ENCODE measurements at places on chromosomes 7 and 10.

DNA sequence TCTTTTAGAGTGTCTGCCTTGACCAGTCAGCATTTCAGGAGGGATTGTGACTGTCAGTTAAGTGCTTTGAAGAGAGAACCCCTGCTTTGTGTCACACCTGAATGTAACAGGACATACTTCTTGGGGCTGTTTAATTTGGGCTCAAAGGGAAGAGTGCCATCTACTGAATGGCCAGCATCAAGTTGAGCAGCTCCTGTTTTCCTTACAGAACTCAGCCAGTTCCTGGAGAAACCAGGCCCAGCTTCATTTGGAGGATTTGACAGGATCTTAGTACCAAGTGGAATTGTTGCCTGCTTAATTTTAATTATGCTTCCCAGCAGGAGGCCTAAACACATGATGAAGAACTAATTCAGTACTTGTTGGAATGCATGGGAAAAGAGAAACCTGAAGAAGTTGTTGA lies 8.3 kb downstream of the ADD3 start:
- H3K36me3 ChIP-seq = no peaks in the 10 kb centered on the region
- H3K27ac ChIP-seq = no peak overlapping the region
- peaks cover 2% of the 10 kb centered on the region for H3K4me1 ChIP-seq
- H3K27me3 ChIP-seq = no peaks in the 10 kb centered on the region

GRCh38 chr10:58963723-58964124 lies 212.7 kb upstream of the PHYHIPL start:
- H3K4me3 ChIP-seq = no peak overlapping the region
- H3K4me1 ChIP-seq = no peaks in the 10 kb centered on the region
- no peak overlapping the region for H3K27ac ChIP-seq
- peaks cover 4% of the 10 kb centered on the region for H3K27me3 ChIP-seq

DNA sequence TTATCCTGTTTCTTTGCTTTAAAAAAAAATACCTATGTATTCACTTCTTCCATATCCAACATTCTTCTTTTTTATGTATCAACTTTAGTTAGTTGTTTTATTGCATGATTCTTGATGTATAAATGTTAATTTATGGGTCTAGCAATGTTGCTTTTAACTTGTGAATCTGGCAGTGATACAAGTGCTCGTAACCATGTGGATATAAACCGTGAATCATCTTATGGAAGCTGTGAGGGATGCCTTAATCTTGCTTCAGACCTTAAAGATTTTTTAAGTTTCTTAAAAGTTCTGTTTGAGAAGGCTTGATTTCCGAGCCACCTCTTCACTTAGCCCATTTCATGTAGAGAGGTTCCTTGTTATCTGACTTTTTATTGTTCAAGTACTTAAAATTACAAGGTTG lies 25.9 kb downstream of the HELLS start:
- no peaks in the 10 kb centered on the region for H3K27me3 ChIP-seq
- no peak for DNase-seq
- peaks cover 18% of the 10 kb centered on the region for H3K36me3 ChIP-seq
- no peak overlapping the region for H3K27ac ChIP-seq

GRCh38 chr7:42194238-42194637 lies 42.8 kb downstream of the GLI3 start:
- H3K4me3 ChIP-seq = no peak overlapping the region
- no peak for DNase-seq
- no peaks in the 10 kb centered on the region for H3K36me3 ChIP-seq
- no peaks in the 10 kb centered on the region for H3K27me3 ChIP-seq
- peaks cover 3% of the 10 kb centered on the region for H3K4me1 ChIP-seq

DNA sequence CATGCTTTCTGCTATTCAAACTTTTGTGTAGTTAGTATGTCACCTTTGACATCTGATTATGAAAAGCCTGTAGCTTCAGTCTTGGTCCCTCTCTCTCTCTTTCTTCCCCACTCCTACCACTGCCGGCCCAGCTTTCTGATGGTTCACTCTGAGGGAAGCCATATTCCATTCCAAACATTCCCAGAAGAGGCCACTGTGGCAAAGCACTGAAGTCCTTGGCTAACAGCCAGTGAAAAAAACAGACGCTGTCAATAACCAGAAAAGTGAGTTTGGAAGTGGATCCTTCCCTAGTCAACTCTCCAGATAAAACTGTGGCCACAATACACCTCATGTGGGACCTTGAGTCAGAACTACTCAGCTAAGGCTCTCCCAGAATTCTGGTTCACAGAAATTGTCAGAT lies 950.7 kb upstream of the PHF14 start:
- no peak overlapping the region for H3K27ac ChIP-seq
- H3K27me3 ChIP-seq = no peaks in the 10 kb centered on the region
- H3K4me1 ChIP-seq = no peaks in the 10 kb centered on the region
- no peaks in the 10 kb centered on the region for H3K36me3 ChIP-seq
- H3K4me3 ChIP-seq = no peak overlapping the region
- peak; percentile 16 for DNase-seq

DNA sequence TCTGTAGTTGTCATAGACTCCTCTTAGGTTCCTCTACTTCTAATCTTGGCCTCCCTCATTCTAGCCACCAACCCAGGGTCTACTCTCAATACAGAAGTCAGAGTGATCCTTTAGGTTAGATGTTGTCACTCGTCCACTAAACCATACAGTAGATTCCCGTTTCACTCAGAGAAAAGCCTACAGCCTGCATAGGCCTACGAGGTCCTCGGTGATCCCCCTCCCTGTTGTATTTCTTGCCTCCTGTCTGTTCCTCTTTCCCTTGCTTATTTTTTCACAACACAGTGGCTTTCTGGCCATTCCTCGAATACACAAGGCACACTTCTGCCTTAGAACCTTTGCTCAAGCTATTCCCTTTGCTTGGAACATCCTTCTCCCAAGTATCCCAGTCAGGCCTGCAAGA lies 183.0 kb upstream of the PRSS1 start:
- DNase-seq = no peak
- H3K36me3 ChIP-seq = no peaks in the 10 kb centered on the region
- H3K27ac ChIP-seq = no peak overlapping the region

- no peak for DNase-seq
- H3K4me3 ChIP-seq = no peak overlapping the region
- no peaks in the 10 kb centered on the region for H3K27me3 ChIP-seq
- H3K36me3 ChIP-seq = no peaks in the 10 kb centered on the region
- H3K27ac ChIP-seq = no peak overlapping the region
Observed at GRCh38 chr10:6386346-6386745, 183.6 kb downstream of the PFKFB3 start.

DNA sequence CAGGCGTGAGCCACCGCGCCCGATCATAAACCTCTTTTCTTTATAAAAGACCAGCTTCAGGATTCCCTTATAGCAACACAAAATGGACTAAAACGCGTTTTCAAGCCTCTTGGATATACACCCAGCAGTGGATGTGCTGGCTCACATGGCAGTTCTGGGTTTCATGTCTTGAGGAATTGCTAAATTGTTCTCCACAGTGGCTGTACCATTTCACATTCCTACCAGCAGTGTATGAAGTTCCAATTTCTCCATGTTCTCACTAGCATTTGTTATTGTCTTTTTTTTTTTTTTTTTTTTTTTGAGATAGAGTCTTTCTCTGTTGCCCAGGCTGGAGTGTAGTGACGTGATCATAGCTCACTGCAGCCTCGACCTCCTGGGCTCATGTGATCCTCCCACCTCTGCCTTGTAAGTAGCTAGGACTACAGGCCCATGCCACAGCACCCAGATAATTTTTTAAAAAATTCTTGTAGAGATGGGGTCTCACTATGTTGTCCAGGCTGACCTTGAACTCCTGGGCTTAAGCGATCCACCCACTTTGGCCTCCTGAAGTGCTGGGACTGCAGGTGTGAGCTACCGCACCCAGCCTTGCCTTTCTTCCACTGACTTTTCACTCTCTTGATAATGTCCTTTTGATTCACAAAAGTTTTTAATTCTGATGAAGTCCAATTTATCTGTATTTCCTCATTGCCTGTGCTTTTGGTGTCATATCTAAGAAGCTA lies 17.4 kb downstream of the TECPR1 start:
- H3K27ac ChIP-seq = no peak overlapping the region
- no peaks in the 10 kb centered on the region for H3K27me3 ChIP-seq
- no peaks in the 10 kb centered on the region for H3K4me1 ChIP-seq
- DNase-seq = no peak
- no peak overlapping the region for H3K4me3 ChIP-seq

DNA sequence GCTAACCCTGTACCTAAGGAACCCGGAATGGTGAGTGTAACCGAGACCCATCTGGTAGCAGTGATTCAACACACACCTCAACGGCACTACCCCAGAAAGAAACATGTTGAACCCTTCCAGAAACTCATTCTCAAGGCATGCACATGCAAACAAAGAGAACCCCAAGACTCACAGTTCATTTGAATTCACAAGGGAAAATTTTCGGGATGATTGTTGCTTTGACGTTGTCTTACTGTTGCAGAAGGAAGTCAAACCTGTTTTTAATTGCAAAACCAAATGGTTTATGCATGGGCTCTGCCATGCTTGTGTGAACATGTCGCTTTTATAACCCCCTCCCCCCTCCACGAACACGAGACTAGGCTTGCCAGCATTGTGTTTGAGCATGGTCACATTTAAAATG lies 539.7 kb downstream of the GATA3 start:
- no peak for DNase-seq
- no peaks in the 10 kb centered on the region for H3K27me3 ChIP-seq
- no peaks in the 10 kb centered on the region for H3K36me3 ChIP-seq

- H3K4me3 ChIP-seq = no peak overlapping the region
- H3K27me3 ChIP-seq = no peaks in the 10 kb centered on the region
- H3K4me1 ChIP-seq = 0 out of 2 replicates have a peak, but pooled peaks cover 2% of the 10 kb centered on the region
- no peak overlapping the region for H3K27ac ChIP-seq
- no peak for DNase-seq
Observed at GRCh38 chr7:102925976-102926782, 13.4 kb downstream of the LRRC17 start.

GRCh38 chr10:89236226-89236797 lies 15.3 kb downstream of the LIPA start:
- no peak for DNase-seq
- H3K4me1 ChIP-seq = no peaks in the 10 kb centered on the region
- no peaks in the 10 kb centered on the region for H3K27me3 ChIP-seq
- no peak overlapping the region for H3K4me3 ChIP-seq

GRCh38 chr7:16344927-16345326 lies 76.4 kb downstream of the CRPPA start:
- no peak for DNase-seq
- no peaks in the 10 kb centered on the region for H3K36me3 ChIP-seq
- no peak overlapping the region for H3K4me3 ChIP-seq
- no peaks in the 10 kb centered on the region for H3K4me1 ChIP-seq
- no peak overlapping the region for H3K27ac ChIP-seq

- H3K4me1 ChIP-seq = no peaks in the 10 kb centered on the region
- H3K27ac ChIP-seq = no peak overlapping the region
- DNase-seq = no peak
- H3K4me3 ChIP-seq = no peak overlapping the region
- no peaks in the 10 kb centered on the region for H3K36me3 ChIP-seq
Observed at GRCh38 chr10:7477538-7478334, 66.9 kb upstream of the SFMBT2 start.

GRCh38 chr7:118152149-118152548 lies 31.8 kb upstream of the LSM8 start:
- DNase-seq = no peak
- H3K4me3 ChIP-seq = no peak overlapping the region
- peaks cover 4% of the 10 kb centered on the region for H3K4me1 ChIP-seq
- no peaks in the 10 kb centered on the region for H3K36me3 ChIP-seq
- H3K27ac ChIP-seq = no peak overlapping the region
- no peaks in the 10 kb centered on the region for H3K27me3 ChIP-seq

DNA sequence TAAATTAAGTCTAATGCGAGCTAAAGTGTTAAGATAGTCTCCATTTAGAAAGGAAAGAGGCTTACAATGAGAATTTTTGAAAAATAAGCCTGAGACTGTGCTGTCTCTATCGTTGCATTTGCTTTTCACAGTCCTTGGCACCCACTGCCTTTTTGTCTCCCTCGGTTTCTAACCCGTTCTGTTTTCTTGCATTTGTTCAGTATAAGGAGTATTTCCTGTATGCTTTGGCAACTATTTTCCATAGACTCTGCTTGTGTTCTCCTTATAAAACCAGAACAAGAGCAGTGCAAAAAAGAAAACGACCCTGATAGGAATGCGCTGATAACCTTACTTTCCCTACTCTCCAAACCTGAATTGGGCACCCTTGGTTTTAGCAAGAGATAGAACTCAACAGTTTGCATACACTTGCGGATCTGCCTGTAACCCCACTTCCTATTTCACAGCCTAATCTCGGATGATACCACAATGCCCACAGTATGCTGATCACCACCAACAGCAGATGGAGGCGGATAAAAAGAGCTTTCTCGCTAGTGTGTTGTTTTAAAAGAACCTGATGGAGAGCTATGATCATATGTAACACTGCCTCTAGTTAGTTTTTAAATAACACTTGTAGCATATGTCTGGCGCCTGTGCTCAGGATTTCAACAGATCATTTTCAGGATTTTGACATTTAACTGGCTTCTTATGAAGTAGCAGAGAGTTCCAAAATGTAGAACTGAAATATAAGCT lies 1.6 kb upstream of the ARHGAP12 start:
- H3K4me3 ChIP-seq = no peak overlapping the region
- H3K27me3 ChIP-seq = no peaks in the 10 kb centered on the region
- no peak for DNase-seq
- no peak overlapping the region for H3K27ac ChIP-seq
- H3K36me3 ChIP-seq = no peaks in the 10 kb centered on the region

DNA sequence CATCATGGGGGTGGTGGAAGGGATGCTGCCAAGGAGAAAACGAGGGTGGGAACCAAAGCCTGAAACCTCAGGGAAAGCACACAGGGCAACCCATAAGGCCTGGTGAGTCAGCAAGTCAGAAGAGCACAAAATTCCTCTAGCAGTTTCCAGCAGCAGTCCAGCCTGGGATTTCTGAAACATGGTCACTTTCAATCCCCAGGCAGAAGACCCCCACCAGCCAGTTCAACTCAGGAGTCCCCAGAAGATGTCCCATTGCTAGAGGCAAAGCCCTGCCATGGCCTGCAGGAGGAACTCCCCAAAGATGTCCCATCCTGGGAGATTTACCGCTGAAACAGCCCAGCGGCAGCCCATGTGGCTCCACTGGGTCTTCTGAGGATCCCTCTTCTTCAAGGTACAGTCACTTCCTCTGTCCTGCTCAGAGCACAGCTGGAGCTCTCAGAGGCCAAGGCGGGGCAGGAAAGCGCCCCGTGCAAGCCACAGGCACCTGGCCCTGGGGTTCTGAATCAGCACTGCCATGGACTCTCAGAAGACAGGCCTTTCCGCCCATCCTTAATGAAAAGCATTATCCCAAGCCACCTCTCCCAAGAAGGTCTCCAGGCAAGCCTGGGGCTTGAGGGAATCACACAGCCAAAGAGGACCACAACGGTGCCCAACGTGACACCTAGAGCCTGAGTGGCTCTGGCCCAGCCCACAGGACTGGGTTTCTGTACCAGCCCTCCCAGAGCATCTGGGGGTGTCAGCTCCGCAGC lies 196.9 kb downstream of the GRID1 start:
- H3K4me3 ChIP-seq = no peak overlapping the region
- no peaks in the 10 kb centered on the region for H3K4me1 ChIP-seq
- DNase-seq = no peak
- H3K27ac ChIP-seq = no peak overlapping the region

DNA sequence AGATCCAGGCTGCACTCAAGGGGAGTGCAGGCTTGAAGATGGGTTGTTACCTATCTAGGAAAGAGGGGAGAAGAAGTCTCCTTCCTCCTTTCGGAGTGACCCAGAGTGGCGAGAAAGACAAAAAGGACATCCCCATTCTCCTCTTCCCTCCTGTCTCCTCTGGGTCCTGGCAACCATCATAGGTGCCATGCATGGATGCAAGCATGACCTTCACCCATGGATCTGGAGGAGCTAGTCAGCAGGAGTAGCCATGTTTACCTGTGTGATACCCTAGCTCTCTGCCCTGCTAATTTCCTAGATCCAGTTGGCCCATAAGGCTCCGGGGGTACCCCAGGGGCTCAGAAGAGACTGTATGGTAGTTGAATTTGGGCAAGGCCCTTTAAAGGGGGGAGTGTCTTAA lies 17.2 kb upstream of the CROT start:
- no peaks in the 10 kb centered on the region for H3K36me3 ChIP-seq
- no peaks in the 10 kb centered on the region for H3K4me1 ChIP-seq
- H3K27me3 ChIP-seq = no peaks in the 10 kb centered on the region
- H3K4me3 ChIP-seq = no peak overlapping the region
